ENCODE measurements at places on chromosomes 16 and 17.

GRCh38 chr17:54381482-54381881, 519.2 kb upstream of the TOM1L1 start:
- no peak for DNase-seq

DNA sequence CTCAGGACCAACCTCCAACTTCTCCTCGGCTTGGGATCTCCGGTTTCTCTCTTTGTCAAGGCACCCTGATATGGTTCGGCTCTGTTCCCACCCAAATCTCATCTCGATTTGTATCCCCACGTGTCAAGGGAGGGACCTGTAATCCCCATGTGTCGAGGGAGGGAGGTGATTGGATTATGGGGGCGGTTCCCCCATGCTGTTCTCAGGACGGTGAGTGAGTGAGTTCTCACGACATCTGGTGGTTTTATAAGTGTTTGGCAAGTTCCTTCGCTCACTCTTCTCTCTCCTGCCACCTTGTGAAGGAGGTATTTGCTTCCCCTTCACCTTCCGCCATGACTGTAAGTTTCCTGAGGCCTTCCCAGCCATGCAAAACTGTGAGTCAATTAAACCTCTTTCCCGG, 117.9 kb downstream of the SEC14L1 start:
- DNase-seq: no peak

- no peak for DNase-seq
Observed at GRCh38 chr17:59410049-59410437, 78.6 kb downstream of the YPEL2 start.

DNA sequence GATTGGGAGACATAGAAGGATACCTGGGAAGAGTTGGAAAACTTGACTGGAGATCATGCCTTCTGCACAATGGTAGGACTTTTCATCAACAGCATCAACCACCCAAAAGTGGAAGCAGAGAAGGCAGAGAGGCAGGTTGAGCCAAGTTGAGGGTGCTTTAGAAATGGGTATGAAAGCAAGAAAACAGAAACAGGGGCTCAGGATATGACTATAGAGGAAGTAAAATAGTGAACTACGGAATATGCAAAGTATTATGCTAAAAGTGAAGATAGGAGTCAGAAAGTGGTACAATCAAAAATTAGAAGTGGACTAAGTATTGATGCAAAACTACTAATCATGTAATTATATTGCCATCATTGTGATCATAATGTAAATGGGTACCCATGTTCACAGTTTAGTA, 16.1 kb upstream of the ARHGAP44 start:
- DNase-seq: no peak

- DNase-seq: no peak
Observed at GRCh38 chr17:40514013-40514875, 12.8 kb upstream of the TNS4 start.

- DNase-seq: no peak
Observed at GRCh38 chr16:9846362-9847099, 335.7 kb downstream of the GRIN2A start.

- no peak for DNase-seq
Observed at GRCh38 chr16:85627526-85628264, 14.6 kb downstream of the GSE1 start.

DNA sequence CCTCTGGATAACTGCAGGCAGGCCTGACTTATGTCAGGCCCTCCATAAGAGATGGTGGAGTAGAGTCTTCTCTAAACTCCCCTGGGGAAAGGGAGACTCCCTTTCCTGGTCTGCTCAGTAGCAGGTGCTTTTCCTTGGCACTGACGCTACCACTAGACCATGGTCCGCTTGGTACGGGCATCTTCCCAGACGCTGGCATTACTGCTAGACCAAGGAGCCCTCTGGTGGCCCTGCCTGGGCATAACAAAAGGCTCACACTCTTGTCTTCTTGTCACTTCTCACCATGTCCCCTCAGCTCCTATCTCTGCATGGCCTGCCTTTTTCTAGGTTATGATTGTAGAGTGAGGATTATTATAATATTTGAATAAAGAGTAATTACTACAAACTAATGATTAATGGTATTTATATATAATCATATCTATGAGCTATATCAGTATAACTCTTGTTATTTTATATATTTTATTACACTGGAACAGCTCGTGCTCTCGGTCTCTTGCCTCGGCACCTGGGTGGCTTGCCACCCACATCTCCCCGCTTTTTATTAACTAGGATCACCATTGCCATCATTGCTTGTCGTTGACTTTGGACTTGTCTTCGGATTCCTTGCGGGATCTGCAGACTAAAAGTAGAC, 59.8 kb upstream of the ARL4D start:
- DNase-seq: peak; percentile 44

GRCh38 chr17:79202480-79202879, 127.9 kb downstream of the ENGASE start:
- no peak for DNase-seq

DNA sequence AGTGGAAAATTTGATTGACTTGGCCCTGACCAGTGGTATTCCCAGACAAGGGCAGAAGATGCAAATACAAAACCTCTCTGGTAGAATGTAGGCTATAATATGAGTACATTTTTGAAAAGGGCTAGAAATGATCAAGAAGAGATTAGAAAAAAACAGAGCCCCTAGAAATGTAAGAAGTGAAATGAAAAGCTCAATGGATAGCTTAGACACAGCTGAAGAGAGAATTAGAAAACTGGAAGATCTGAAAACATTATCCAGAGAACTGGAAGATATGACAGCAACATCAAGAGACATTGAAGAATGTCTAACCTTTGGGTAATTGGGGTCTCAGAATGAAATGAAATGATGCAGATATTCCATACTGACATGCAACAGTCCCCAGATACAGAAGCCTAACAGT, 105.2 kb upstream of the ZNF750 start:
- no peak for DNase-seq

DNA sequence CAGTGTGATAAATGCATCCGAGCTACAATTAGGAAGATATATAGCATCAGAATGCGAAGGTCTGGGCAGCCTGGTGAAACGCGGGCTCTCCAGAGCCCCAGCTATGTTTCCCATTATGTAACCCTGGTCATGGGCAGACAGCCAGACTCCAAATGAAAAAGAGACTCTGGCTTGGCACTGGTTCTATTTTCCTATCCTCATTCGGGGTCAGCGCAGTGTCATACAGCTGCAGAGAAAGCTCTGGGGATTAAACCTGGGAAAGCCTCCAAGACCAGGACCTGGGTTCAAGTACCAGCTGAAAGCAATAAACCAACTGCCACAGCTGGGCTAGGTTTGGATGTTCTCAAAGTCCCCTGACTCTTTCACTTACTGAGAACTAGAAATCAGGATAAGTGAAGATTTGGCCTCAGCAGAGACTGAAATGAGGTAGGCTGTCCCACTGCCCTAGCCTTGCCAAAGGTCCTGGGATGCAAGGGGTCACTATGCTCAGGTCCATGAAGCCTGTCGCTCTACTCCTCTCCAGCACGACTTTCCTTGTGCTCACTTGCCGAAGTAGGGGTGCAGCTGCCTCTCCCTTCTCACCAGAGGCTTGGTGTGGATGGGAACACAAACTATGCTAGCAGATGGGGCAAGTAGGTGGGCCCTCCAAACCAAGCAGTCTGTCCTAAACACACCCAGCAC, 123.8 kb downstream of the SMG6 start:
- DNase-seq: no peak

GRCh38 chr16:81510016-81510415, 65.4 kb downstream of the CMIP start:
- DNase-seq: no peak

DNA sequence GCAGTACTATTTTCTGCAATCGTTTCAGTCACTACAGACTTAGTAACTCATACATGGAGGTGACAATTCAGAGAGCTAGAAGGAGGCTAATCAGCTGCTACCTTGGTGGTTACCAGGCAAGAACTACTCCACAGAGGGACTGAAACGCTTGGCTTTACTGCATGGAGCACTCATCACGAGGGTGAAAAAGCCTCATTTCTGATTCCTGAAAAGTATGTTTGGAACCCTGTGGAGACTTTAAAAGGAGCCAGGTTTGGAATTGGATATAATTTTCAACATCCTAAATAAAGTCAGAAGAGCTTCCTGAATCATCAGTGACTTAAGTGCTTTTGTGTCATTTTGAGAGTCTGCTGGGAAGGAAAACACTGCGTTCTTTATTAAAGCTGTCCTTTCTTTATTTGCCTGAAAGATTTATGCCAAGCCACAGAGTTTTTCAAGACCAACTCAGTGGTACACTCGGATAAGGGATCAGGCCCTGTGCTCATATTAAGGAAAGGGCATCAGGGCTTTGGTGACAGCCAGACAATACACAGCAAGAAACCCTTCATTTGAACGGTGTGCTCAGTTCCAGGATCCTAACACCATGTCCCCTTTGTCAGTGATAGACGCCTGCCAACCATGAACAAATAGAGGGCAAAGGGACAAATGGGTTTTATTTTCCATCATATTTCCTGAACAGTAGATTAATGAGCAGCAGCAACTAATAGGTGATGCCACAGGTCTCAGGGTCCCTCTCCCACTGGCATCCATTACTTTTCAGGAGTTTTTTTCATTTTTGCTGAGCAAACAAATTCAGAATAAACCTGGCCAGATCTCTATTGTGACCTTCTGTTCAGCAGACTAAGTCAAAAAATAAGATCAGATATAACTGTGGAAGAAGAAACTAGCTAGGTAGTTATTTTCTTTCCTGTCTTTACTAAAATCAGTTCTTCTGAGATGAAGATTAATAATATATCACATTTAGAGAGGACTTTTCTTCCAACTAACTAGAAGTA, 80.5 kb upstream of the CLEC18B start:
- DNase-seq: no peak

GRCh38 chr16:10594312-10594950, 14.0 kb upstream of the EMP2 start:
- DNase-seq: no peak

DNA sequence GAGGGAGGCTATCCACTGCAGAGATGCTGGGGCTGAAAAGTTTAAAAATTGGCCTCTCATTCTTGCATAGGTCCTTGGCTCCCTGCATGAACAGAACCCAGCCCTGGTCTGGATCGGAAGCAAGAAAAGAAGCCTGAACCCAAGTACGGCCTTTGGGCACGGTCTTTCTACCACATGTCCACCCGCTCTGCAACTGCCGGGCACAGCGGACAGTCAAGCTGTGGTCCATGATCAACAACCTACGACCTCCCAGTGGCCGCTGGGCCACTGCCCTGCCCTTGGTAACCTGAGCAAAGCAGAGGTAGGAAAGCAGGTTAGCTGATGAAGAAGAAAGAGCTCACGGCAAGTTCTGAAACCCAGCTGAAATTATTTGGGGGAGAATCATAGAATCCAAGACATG, 3.6 kb downstream of the ABCC12 start:
- no peak for DNase-seq

DNA sequence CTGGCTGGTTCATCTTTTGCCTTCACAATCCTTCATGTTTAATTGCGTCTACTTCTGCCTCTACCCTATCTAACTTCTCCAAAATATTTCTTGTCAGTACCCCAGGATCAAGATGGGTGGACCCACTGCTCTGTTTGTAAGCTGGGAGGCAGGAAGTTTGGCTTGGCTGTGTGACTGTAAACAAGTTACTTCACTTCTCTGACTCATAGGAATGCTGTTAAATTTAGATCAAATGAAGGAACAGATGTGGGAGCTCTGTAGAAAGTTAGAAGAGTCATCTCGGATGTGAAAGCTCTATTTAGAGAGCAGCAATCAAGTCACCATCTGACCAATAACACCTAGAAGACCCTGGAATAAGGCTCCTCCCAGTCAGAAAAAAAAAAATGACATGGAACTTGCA, 55.2 kb upstream of the MRTFB start:
- no peak for DNase-seq

GRCh38 chr17:82907797-82908542, 68.1 kb upstream of the ZNF750 start:
- DNase-seq: no peak

DNA sequence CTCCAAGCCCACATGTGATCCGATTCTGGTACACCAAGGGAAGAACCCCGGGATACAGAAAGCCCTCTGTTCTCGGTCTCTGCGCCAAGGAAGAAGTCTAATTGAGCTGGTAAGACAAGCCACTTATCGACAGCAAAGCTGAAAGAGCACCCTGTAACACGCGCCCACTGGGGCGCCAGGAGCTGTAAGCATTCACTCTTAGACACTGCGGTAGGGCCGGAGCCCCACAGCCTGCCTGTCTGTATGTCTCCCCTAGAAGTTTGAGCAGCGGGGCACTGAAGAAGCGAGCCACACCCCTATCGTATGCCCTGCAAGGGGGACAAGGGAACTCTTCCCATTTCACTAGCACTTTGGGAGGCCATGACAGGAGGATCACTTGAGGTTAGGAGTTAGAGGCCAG, 27.0 kb upstream of the MEIOC start:
- no peak for DNase-seq

DNA sequence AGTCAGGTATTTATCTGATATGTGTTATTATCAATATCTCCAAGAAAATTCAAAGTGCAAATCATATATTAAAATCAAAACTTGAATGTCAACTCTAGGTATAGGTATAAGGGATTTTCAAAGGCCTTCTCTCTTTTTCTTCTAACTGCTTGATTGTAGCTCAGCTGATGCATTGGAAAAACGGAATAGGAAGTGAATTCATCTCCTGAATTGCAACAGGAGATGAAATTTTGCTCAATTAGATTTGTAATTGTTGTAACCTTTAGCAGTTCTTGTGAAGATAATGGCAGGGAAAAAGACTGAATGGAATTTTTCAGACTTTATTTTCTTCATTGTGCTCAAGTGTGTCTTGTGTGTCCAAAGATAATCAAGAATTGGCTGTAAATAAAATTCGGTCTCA, 190.2 kb upstream of the KCNJ16 start:
- no peak for DNase-seq

GRCh38 chr17:4719684-4720221, 9.3 kb downstream of the ARRB2 start:
- DNase-seq: no peak

DNA sequence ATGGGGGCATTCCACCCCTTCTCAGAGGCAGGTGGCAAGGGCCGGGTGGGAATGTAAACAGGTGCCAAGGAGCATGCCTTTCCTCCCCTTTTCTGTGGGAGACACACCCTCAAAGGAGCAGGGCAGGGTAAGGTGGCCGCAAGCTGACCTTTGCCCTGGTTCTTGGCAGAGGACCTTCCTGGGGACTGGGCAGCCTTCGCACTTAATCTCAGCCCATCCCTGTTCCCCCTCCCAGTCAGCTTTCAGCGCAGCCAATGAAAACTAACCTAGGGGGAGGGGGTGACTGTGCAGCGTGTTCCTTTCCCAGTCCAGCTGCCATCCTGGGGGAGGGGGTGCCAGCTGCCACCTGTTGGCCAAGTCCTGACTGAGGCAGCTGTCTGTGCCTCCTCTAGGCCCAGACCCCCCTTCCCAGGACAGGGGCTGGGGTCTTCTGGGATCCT, 2.8 kb downstream of the TRAF4 start:
- DNase-seq: no peak

GRCh38 chr17:50211249-50212120, 10.1 kb upstream of the COL1A1 start:
- DNase-seq: no peak

DNA sequence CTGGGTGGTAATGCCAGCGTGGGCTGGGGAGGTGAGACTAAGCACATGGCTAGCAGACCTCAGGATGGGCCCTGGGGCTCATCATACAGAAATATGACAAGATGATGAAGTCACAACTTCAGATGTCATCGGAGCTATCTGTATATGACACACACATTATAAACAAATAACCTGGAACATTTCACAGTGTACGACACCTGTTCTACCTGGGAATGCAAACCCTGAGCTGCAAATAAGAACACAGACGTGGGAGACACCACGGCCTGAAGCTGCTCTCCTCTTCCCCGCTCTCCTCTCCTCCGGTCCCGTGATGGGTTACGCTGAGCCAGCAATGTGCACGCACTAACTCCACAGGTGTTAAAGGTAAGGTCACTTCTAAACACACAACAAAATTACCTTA, 4.9 kb downstream of the PLD6 start:
- DNase-seq: no peak
